ENCODE measurements at places on chromosomes 16 and 17. TPM values are rescaled to one million over a fixed set of nuclear protein-coding genes. Genes with fewer than 3 reads are reported as not detected.

The SLC52A1 gene
- not detected for total RNA-seq

The CRISPLD2 gene
- 68.6 TPM for total RNA-seq

The SLX4 gene
- total RNA-seq: 2.2 TPM

The PLLP gene
- 0.17 TPM for total RNA-seq

The DPEP3 gene
- not detected for total RNA-seq

The CTRB1 gene
- not detected for total RNA-seq

The DNAAF1 gene
- not detected for total RNA-seq

The LRRC75A gene
- total RNA-seq: 3.3 TPM

The FAM234A gene
- total RNA-seq: 138 TPM

The TOP2A gene
- total RNA-seq: 6.3 TPM

The SEC14L5 gene
- total RNA-seq: 0.47 TPM

The SNX20 gene
- total RNA-seq: not detected

The ARL6IP1 gene
- 104 TPM for total RNA-seq

The AATK gene
- 0.35 TPM for total RNA-seq

The OR1F1 gene
- not detected for total RNA-seq

The GINS2 gene
- total RNA-seq: 0.85 TPM

The ZFPM1 gene
- 2.8 TPM for total RNA-seq

The TCAP gene
- 3.8 TPM for total RNA-seq

The FOXN1 gene
- 0.12 TPM for total RNA-seq

The FZD2 gene
- 22.8 TPM for total RNA-seq

The CDT1 gene
- 5.4 TPM for total RNA-seq

The CHD9 gene
- total RNA-seq: 47.4 TPM

The NPIPA5 gene
- total RNA-seq: 11.1 TPM

The SPPL2C gene
- total RNA-seq: not detected

The C17orf78 gene
- not detected for total RNA-seq

The NEUROD2 gene
- not detected for total RNA-seq

The TAC4 gene
- not detected for total RNA-seq

The CD300E gene
- total RNA-seq: not detected

The ZG16 gene
- not detected for total RNA-seq

The GLTPD2 gene
- not detected for total RNA-seq

The MT1E gene
- total RNA-seq: 113 TPM

The CCL7 gene
- not detected for total RNA-seq

The GCGR gene
- total RNA-seq: not detected

The CES5A gene
- not detected for total RNA-seq
